Spinal cord (tissue), 10 donors: ENCODE measurements at places on chromosomes 2 and 18.

- no peak for DNase-seq
These were observed 29.0 kb upstream of the SERPINB2 start for GRCh38 chr18:63858456-63858855.

DNA sequence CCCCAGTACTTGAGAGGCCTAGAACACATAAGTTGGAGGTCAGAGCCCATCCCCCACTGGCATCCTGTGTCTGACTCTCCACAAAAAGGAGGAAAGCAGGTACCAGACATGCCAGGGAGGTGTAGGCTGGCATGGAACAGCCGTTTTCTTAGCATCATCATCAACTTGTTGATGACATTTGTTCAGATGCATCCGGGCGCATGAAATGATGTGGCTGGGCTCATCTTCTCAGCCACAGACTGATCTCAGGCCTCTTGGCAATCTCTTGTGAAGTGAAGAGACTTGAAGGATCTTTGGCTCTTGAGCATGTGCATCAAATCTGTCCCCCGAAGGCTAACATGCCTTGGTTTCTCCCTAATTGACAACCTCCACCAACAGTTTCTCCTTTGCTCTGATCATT, 243.3 kb downstream of the TSN start:
- no peak for DNase-seq

DNA sequence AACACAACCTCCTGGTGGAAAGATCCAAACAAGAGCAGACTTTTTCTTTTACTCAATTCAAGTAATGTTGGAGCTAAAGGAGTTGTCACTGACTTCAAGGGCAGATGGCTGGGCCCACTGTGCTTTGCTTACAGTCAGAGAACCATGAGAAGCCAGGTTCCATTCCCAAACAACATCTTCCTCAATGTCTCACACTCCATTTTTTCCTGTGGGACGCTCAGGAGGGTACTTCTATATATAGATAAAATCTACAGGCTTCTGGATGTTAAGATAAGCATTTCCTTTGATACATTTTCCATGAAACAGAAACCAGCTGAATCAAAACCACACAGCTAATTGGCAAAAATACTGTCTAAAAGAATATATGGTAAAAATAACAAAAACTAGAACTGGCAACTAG, 14.4 kb downstream of the IWS1 start:
- no peak for DNase-seq

DNA sequence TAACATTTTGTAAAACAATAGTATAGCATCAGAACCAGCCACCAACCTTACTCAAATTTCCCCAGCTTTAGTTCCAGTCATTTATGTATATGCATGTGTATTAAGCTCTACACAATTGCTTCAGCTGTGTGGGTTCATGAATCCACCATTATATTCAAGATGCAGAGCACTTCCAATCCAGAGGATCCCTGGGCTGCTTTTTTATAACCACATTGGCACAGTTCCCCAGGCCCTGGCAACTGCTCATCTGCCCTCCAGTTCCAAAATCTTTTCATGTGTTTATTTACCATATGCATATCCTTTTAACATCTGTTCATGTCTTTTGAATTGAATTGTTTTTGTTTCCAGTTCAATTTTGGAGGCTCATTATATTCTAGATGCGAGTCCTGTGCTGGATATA, 482.9 kb upstream of the HS6ST1 start:
- DNase-seq, result no peak

- no peak for DNase-seq
These were observed 46.6 kb downstream of the RRM2 start for GRCh38 chr2:10169053-10169578.

GRCh38 chr2:126790987-126791780, 107.5 kb upstream of the TEX51 start:
- no peak for DNase-seq

- DNase-seq, result no peak
These were observed 438.6 kb downstream of the DLGAP1 start for GRCh38 chr18:4016391-4017049.

DNA sequence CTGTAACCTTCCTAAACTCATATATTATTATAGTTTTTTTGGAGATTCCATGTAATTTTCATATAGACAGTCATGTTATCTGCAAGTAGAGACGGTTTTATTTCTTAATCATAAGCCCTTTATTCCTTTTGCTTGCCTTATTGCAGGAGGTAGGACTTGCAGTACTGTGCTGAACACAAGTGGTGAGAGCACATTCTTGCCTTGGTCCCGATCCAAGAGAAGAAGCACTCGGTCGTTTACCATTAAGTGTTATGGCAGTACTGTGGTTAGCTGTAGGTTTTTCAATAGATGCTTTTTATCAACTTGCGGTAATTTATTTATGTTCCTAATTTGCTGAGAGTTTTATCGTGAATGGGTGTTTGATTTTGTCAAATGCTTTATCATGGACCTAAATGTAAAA, 305.7 kb downstream of the DYSF start:
- DNase-seq, result peak; percentile 25

DNA sequence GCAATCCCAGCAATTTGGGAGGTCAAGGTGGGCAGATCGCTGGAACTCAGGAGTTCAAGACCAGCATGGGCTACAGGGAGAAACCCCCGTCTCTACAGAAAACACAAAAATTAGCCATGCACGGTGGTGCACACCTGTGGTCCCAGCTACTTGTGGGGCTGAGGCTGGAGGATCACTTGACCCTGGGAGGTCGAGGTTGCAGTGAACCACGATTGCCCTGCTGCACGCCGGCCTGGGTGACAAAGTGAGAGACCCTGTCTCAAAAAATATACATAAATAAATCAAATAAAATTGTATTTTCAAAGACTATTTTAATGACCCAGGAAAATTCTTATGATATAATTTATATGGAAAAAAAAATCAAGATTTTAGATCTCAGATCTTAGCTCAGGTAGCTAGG, 191.5 kb downstream of the ZFP36L2 start:
- no peak for DNase-seq

- no peak for DNase-seq
These were observed 64.0 kb upstream of the CABLES1 start for GRCh38 chr18:23071285-23071684.

GRCh38 chr2:119683074-119683712, 4.2 kb downstream of the TMEM177 start:
- no peak for DNase-seq

- no peak for DNase-seq
These were observed 473.4 kb upstream of the UBE2E3 start for GRCh38 chr2:180507028-180507427.

DNA sequence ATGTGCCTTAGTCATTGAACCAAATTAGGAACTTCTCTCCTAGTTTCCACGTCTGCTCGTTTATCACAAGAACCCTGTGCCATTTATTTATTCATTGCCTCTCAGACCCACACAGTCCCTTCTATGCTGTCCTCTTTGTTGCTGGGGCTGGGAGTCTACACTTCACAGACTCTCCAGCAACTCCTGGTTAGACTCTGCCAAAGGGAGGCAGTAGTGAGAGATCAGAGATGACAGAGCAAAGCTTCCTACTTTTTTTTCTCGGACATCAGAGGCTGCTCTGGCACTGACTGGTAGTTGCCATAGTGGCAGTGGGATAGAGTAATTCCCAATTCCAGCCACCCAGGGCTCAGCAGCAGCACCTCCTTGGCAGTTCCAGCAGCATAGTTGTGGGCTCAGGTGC, 277.5 kb downstream of the BCL11A start:
- DNase-seq, result no peak

DNA sequence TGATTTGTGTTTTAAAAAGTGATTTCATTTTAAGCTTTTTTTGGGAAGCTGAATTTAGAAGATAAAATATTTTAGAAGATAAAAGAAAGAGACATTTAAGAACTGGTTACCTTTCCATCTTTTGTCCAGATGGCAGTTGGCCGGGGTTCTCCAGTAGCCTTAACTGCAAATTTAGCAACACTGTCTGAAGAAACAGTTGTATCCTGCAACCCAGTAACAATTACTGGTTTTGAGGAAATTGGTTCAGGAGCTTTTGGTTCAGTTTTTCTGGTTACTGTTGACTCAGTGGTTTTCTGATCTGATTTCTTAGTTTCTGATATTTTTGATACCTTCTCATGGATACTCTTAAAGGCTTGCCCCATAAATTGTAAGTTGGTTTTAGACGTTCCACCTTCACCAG, 49.9 kb downstream of the PLEKHA3 start:
- DNase-seq, result no peak

GRCh38 chr2:200454927-200455801, 54.7 kb downstream of the KCTD18 start:
- DNase-seq, result no peak
